PC-3 (cell line): ENCODE measurements at places on chromosomes 13 and 19. TPM values are rescaled to one million over a fixed set of nuclear protein-coding genes. Genes with fewer than 3 reads are reported as not detected.

The PSG1 gene
- total RNA-seq, result not detected in 2 replicates

The PRR22 gene
- 3.5 and 5.6 TPM in 2 replicates for total RNA-seq

The CCL25 gene
- total RNA-seq, result not detected in 2 replicates

The SMIM44 gene
- not detected in 2 replicates for total RNA-seq

The CEACAM8 gene
- total RNA-seq, result not detected in 2 replicates

The PCDH20 gene
- 0.52 and 0.62 TPM in 2 replicates for total RNA-seq

The MADCAM1 gene
- 0.11 and 0.17 TPM in 2 replicates for total RNA-seq

The PEG3 gene
- 1.6 and 2.6 TPM in 2 replicates for total RNA-seq

The LYPD3 gene
- total RNA-seq, result 16.4 and 16.8 TPM in 2 replicates

The LINGO3 gene
- total RNA-seq, result 0.58 TPM in 1 of 2 replicates, not detected in the other

The NLRP7 gene
- not detected in 2 replicates for total RNA-seq

The TSKS gene
- not detected in 2 replicates for total RNA-seq

The FLT1 gene
- 1.2 and 2.2 TPM in 2 replicates for total RNA-seq

The METTL21C gene
- not detected in 2 replicates for total RNA-seq

The APOE gene
- 2.7 and 3.6 TPM in 2 replicates for total RNA-seq

The IGFL1 gene
- total RNA-seq, result 0.77 TPM in 1 of 2 replicates, not detected in the other

The KCNRG gene
- 0.15 and 2.4 TPM in 2 replicates for total RNA-seq

The IL12RB1 gene
- not detected in 2 replicates for total RNA-seq

The OR4F17 gene
- 0.15 TPM in 1 of 2 replicates, not detected in the other for total RNA-seq

The OLFM2 gene
- 1.6 and 1.7 TPM in 2 replicates for total RNA-seq

The CBARP gene
- 3.3 and 6.3 TPM in 2 replicates for total RNA-seq
